ENCODE measurements at places on chromosomes 16 and 17.

- DNase-seq = no peak
Observed at GRCh38 chr16:1506494-1507213, 13.5 kb downstream of the TELO2 start.

- DNase-seq = no peak
Observed at GRCh38 chr16:87058728-87059250, 258.4 kb downstream of the C16orf95 start.

DNA sequence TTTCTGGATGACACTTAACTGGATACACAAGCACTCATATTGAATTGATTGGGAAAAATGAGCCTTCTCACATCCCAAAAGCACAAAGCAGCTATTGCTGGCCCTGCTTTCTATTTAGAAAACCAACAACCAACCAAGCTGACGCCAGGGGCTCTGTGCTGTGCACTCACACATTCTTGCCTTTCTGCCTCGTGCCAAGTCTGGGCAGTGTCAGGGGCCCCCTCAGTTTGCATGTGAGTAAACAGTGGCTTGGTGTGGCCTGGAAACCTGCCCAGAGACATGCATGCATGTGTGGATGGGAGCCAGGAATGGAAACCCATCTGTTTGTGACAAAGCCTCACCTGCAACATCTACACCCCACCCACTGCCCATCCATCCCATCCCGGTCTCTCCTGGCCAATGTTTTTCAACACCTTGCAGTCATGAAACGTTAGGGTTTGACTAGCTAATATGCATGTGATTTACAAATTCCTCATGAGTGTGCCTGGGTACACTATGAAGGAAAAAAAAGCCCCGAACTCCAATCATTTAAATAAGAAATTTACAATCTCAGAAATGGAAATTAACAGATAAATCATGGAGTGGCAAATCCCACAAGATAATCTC lies 20.4 kb downstream of the MIEF2 start:
- DNase-seq = no peak

GRCh38 chr17:66837885-66838665 lies 3.2 kb downstream of the CACNG5 start:
- DNase-seq = no peak

- no peak for DNase-seq
Observed at GRCh38 chr16:2056077-2056476, 8.3 kb downstream of the TSC2 start.

All from stimulated activated CD4-positive, alpha-beta T cell treated with anti-CD3 and anti-CD28 coated beads, Interleukin-12 subunit alpha, Interleukin-12 subunit beta, amount 100 ng/mL, for 48 hours (primary cell).